ENCODE measurements at places on chromosomes 13 and 19.
A peak's percentile ranks its signal among the peaks of the same experiment; 100 is the strongest.

DNA sequence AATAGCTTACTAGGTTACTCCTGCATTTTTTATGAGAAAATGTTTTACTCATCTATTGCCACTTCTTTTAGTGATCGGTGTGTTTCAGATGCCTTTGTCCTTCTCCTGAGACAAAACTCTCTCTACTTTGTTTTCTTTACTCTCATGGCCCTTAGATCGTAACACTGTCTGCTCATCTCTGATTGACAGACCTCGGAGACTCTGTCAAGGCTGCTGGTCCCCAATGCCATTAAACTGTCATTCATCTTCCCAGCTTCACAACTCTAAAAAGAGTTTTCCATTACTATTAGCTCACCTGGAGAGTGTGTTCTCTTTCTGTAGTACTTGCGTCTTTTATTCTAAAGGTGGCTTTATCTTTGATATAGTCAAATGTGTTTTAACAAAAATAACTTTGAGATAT lies 765.2 kb downstream of the SLITRK1 start:
- no peak overlapping the region for H3K27ac ChIP-seq
- DNase-seq: no peak
- no peaks in the 10 kb centered on the region for H3K27me3 ChIP-seq
- H3K36me3 ChIP-seq: no peaks in the 10 kb centered on the region
- H3K4me3 ChIP-seq: no peak overlapping the region
- no peaks in the 10 kb centered on the region for H3K4me1 ChIP-seq

- no peak overlapping the region for H3K27ac ChIP-seq
- H3K27me3 ChIP-seq: no peaks in the 10 kb centered on the region
- no peaks in the 10 kb centered on the region for H3K4me1 ChIP-seq
- no peak overlapping the region for H3K4me3 ChIP-seq
Measured at GRCh38 chr13:50014386-50014785, 858 bp upstream of the KCNRG start.

DNA sequence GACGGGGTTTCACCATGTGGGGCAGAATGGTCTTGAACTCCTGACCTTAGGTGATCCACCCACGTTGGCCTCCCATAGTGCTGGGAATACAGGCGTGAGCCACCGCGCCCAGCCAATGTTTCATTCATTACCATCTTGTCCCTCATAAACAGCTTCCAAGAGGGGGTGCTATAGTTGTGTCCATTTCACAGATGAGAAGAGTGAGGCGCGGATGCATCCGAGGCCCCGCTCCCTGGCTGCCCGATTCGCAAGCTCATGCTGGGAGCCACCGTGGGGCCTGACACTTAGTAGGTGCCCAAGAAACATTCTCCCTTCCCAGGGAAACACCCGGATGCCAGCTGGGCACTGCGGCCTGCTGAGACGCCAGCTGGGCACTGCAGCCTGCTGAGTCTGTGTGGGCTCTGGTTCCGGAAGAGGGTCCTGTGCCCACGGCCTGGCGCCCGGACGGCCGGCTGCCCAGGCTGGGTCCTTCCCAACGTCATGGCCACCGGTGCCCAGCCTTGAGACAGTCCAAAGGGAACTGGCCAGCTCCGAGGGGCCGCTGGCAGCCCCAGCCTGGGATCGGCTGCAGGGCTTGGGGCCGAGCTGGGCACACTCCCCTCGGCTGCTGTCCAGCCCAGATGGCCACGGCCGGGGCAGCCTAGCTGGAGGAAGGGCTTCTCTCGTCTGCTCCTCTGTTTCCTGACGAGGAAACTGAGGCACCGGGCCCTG lies 54.7 kb downstream of the NFIC start:
- no peaks in the 10 kb centered on the region for H3K4me1 ChIP-seq
- no peaks in the 10 kb centered on the region for H3K27me3 ChIP-seq
- H3K27ac ChIP-seq: no peak overlapping the region
- H3K4me3 ChIP-seq: no peak overlapping the region

GRCh38 chr13:33167491-33167890 lies 118.1 kb downstream of the STARD13 start:
- H3K36me3 ChIP-seq: no peaks in the 10 kb centered on the region
- H3K4me1 ChIP-seq: no peaks in the 10 kb centered on the region
- H3K4me3 ChIP-seq: no peak overlapping the region
- no peaks in the 10 kb centered on the region for H3K27me3 ChIP-seq

DNA sequence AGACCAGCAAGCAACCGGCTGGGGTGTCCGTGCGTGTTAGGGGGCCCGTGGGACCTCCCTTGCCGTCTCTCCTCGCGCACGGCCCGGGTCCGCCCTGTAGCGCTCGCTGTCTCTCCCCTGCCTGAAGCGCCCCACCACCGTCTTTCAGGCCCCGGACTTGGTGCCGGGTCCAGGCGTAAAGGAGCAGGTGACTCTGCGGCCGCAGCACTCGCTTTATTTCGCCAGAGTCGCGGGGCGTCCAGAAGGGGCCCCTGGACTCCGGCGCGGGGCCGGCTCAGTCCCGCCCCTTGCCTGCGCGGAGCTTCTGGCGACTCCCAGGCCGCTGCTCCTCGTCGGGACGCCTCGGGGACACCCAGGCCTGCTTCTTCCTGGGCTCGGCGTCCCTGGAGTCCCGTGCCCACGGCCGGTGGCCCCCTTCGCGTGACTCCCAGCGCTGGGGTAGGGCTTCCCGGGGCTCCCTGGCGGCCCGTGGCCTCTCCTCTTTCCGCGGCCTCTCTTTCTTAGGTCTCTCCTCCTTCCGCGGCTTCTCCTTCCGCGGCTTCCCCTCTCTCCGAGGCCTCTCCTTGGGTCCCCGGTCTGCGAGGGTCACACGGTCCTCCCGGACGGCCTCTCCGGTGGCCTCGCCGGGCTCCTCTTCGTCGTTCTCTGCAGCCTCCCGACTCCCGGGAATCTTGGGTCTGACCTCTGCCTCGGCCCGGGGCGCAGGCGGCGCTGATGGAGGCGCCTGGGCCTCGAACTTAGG lies 3.1 kb downstream of the AMH start:
- peaks cover 43% of the 10 kb centered on the region for H3K4me1 ChIP-seq
- no peak overlapping the region for H3K27ac ChIP-seq
- H3K36me3 ChIP-seq: no peaks in the 10 kb centered on the region
- H3K4me3 ChIP-seq: peak overlapping the region; percentile 61
- peaks cover 7% of the 10 kb centered on the region for H3K27me3 ChIP-seq
- no peak for DNase-seq

DNA sequence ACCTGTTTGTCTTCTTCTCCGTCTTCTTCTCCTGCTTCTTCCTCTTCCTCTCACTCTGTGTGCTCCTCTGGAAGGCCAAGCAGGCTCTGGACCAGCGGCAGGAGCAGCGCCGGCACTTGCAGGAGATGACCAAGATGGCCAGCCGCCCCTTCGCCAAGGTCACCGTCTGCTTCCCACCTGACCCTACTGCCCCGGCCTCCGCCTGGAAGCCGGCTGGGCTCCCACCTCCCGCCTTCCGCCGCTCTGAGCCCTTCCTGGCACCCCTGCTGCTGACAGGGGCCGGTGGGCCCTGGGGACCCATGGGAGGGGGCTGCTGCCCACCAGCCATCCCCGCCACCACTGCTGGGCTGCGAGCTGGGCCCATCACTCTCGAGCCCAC lies 13.9 kb downstream of the CNFN start:
- H3K4me3 ChIP-seq: no peak overlapping the region
- no peaks in the 10 kb centered on the region for H3K4me1 ChIP-seq
- DNase-seq: no peak
- H3K36me3 ChIP-seq: peaks cover 26% of the 10 kb centered on the region

DNA sequence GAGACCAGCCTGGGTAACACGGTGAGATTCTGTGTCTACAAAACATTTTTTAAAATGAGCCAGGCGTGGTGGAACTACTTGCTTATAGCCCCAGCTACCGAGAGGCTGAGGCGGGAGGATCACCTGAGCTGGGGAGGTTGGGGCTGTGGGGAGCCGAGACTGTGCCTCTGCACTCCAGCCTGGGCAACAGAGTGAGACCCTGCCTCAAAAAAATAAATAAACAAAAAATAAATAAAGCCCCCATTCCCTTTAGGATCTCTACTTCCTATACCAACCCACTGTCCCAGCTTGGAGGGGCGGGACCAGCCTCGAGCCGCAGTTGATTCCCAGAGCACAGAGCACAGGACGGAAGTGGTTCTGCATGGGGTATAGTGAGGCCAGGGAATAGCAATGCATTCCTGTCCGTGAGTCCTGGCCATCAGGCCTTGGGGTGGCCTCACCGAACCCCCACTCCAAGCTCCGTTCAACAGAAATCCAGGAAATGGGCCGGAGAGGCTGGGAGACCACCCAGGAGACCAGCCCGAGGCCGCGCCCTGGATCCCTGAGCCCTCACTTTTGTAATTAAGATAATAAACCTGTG lies 4.9 kb upstream of the PTBP1 start:
- no peaks in the 10 kb centered on the region for H3K36me3 ChIP-seq
- H3K27ac ChIP-seq: no peak overlapping the region
- DNase-seq: no peak

DNA sequence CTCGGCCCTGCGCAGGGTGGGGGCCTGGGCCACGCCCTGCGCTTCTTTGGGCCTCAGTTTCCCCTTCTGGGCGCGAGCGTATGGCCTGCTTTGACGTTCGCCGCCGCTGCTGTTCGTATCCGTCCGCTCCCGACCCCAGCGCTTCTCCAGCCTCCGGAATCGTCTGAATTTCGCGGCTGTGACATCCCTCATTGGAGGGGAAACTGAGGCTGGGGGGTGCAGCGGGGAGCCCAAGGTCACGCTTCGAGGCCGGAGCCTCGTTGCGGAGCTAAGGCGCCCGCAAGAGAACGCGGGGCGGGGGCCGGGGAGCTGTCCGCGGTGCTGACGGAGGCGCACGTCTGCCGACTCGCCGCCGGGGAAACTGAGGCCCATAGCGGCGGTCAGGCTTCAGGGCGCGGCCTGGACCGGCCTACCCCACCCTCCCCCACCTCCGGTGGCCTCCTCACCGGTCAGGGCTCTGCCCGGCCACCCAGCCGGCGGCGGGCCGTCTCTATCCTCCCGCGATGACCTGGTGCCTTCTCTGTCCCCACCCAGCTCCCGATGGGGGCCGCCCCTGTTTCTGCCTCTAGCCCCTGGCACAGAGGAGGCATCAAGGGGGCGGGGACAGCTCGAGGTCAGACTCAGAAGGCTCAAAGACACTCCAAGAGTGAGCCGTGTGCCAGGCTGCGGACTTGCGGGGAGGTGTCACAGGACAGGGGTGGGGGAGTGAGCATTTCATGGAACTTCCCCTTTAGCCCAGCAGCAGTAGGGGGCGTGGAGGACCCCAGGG lies 3.0 kb upstream of the APC2 start:
- H3K27ac ChIP-seq: no peak overlapping the region
- H3K4me1 ChIP-seq: peaks cover 27% of the 10 kb centered on the region
- H3K27me3 ChIP-seq: no peaks in the 10 kb centered on the region
- H3K36me3 ChIP-seq: no peaks in the 10 kb centered on the region
- H3K4me3 ChIP-seq: no peak overlapping the region
- DNase-seq: peak; percentile 75

- DNase-seq: no peak
- no peaks in the 10 kb centered on the region for H3K36me3 ChIP-seq
- H3K4me1 ChIP-seq: no peaks in the 10 kb centered on the region
- H3K27ac ChIP-seq: no peak overlapping the region
- H3K4me3 ChIP-seq: no peak overlapping the region
Measured at GRCh38 chr13:108281901-108282300, 12.4 kb downstream of the TNFSF13B start.

Data from common myeloid progenitor, CD34-positive (primary cell).